ENCODE measurements at places on chromosomes 1 and 21.

GRCh38 chr1:227769047-227769935 is 34.1 kb downstream of the SNAP47 start:
- DNase-seq, result no peak

DNA sequence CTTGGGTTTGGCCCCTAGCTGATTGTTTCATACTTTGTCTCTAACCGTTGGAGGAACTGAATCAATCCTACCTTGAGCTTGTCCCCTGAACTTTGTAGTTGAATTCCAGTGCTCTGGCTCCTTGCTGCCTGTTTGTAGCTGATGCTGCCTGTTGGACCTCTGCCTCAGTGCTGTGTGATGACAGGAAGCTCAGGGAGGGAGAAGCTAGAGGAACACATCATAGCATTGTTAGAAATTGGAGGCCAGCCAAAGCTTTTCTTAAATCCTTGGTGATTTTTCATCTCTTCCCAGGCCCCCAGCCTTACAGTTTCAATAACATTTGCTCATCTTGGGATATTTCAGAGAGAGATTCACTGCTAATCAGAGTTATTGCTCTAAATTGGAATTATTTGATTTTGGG is 34.0 kb downstream of the MACF1 start:
- no peak for DNase-seq

DNA sequence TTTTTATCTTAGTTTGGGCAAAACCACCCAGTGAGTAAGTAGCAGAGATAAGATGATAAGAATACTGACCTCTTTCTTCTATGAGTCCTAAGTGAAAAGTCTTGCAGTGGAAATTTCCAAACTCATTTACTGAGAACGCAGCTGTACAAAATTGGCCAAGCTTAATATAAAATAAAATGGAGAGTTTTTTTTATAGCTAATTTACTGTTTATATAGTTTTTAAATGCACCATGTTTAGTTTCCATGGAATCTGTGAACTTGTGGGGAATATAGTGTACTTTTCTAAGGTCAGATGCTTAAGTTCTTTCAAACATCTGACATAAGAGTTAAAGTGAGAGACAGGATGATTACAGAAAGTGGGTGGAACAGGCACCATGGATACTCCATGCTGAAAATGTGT is 833.5 kb downstream of the ADGRL2 start:
- DNase-seq, result no peak

DNA sequence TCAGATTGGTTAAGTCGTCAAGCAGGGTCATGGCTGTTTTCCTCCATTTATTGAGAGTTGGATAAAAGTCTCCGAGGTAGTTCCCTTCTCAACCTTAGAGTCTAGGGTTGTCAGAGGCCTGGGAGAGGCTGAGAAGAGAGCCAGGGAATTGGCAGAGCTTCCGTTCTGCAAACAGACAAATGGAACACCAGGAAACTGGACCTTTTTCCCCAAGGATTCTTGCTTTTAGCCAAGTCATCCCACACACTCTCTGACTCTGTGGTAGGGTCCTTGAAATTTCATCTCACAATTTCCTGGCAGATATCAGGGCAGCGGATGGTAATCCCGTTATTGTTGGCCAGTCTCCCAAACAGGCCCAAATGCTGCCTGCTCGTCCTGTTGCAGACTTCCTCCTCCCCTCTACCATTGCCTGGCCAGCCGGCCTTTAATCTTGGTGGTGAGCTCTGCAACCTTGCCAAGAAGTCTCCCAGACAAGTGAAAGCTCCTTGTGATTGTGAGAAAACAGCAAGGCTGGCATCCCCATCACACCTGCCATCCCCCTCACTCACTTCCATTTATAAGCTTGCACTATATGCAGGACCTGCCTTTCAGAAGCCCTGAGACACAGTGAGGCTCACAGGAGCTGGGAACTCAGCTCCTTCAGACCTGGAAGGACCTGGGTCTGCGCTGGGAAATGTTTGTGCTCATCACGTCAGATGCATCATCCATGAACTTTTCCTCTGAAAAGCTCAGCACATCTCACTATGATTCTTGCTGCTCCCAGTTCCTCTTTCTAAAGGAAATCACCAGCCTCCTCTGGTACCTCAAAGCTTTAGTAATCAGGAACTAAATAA is 13.7 kb upstream of the SRP9 start:
- no peak for DNase-seq

GRCh38 chr1:44318097-44319088 is 36.7 kb downstream of the ERI3 start:
- DNase-seq, result peak; percentile 56

DNA sequence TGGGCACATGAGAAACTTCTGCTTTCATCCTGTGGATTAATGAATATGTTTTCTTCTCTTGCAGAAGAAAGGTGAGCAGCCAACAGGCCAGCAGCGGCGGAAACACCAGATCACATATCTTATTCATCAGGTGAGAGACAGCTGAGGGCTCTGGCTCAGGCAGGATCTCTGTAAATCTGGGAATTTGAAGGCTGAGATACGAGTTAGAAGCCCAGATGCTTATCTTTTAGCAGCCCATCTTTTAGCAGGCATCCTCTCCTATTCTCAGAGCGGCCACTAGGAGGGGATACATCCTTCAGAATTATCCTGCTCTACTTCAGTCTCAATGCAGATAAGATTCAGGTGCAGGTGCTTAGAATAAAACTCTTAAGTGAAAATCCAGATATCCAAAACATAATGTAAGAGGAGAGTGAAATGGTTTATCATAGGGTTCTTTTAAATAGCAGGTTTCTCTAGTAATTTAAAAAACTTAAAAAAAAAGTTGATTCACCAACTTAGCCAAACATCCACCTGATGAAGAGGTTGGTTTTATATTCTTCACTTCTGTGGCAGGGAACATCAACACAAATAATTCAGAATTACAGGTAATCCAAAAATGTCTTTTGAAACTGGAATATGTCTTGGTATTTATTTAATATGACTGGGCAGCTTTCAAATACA is 19.3 kb downstream of the SH2D2A start:
- peak; percentile 79 for DNase-seq

DNA sequence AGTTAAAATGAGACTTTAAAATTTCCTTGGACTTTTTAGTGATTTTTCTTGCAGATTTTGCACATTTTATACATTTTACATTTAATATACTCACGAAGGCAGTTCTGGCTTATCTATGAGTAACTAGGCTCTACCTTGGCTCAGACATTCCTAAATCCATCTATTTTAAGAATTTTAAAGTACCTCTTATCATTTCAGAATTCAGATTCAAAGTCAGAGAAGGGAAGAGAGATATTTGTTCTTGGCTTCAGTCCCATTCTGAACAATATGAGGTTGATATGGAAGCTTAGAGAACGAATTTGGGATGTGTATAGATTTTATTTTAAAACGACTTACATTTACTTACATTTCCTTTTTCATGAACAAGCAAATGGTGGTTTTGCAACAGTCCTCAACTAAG is 230.2 kb downstream of the LMO4 start:
- DNase-seq, result no peak

GRCh38 chr1:232110281-232111090 is 483.9 kb downstream of the DISC1 start:
- DNase-seq, result no peak

GRCh38 chr1:154527192-154527591 is 25.0 kb upstream of the SHE start:
- no peak for DNase-seq

DNA sequence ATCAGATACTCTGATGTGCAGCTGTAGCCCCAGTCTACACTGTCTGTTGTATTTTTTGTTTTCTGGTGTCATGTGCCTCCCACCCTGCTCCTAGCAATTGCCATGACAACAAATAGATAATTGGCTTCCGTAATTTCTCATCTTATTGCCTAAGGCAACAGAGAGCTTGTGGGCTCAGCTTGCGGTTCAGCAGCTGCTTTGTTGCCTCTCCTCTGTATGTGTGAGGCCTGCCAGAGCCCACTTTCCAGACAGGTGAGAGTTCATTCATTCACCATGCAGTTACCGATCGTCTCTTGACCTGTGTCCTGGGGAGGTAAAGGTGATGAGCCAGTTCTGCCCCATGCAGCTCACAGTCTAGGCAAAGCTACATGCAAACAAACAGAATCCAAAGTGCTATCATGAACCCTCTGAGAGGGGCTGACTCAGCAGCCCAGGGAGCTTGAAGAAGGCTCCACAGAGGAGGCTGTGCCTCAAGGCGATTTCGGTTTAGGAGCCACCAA is 11.9 kb downstream of the LGALS8 start:
- no peak for DNase-seq
